ENCODE measurements at places on chromosomes 11 and 22.

GRCh38 chr11:101010899-101011298 lies 118.7 kb downstream of the PGR start:
- no peak for DNase-seq

DNA sequence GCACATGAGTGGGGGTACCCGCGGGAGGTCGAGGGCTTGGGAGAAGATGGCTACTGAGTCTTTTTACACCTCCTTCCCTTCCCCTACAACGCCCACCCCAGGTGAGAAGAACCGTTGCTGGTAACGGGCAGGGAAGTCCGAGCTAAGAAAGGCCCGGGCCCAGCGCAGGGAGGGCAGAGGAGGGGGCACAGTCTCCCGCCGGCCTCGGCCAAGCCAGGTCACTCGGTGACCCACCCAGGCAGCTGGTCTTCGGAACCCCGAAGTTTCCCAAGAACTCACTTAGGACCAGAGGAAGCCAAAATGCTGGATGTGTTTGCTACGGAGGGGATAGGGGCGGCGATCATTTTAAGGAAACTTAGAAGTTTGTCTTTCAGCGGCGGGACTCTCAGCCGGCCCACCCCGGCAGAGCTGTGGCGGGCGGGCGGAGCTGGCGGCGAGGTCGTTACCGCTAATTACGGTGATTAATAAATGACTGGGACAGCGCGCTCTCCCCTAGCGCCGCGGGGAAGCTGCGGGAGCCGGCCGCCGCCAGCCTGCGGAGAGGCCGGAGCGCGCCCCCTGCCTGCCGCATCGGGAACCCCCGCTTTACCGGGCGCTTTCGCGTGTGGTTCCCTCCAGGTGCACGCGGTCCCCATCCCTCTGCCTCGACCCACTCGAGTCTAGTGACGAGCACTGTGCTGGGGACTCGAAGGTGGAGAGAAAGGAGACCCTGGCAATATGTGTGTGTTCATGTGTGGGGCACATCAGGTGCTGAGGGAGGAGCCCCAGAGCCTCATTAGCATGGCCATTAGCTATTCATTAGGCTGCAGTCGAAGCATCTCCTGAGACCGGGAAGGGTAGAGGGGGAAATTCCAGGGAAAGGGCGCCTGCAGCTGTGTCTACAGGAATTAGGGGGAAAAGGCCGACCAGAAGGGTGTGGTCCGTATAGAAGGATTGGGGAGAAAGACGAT lies 945 bp downstream of the ROBO3 start:
- no peak for DNase-seq

- DNase-seq, result peak; percentile 5
These were observed 1.0 kb downstream of the CUL5 start for GRCh38 chr11:108009497-108010370.

GRCh38 chr11:96393753-96394348 lies 4.0 kb downstream of the JRKL start:
- peak; percentile 12 for DNase-seq

GRCh38 chr11:73612601-73613140 lies 14.8 kb upstream of the FAM168A start:
- DNase-seq, result no peak
